H7 (cell line): ENCODE measurements at places on chromosomes 2 and 18.

GRCh38 chr2:40173276-40173675, 278.6 kb downstream of the SLC8A1 start:
- no peak for DNase-seq

GRCh38 chr2:20680744-20681375, 13.9 kb downstream of the GDF7 start:
- DNase-seq, result no peak

- no peak for DNase-seq
Observed at GRCh38 chr2:192127434-192127833, 67.3 kb downstream of the TMEFF2 start.

GRCh38 chr2:138275881-138276280, 225.7 kb upstream of the SPOPL start:
- DNase-seq, result no peak

GRCh38 chr2:142893241-142893640, 15.8 kb downstream of the KYNU start:
- no peak for DNase-seq

GRCh38 chr18:45900623-45901022, 66.5 kb downstream of the EPG5 start:
- DNase-seq, result no peak

- no peak for DNase-seq
Observed at GRCh38 chr2:96877042-96877451, 7.2 kb upstream of the SEMA4C start.

- DNase-seq, result no peak
Observed at GRCh38 chr2:118627156-118627555, 220.3 kb downstream of the EN1 start.

- DNase-seq, result peak; percentile 73
Observed at GRCh38 chr2:96547203-96547641, 10.7 kb downstream of the ARID5A start.

DNA sequence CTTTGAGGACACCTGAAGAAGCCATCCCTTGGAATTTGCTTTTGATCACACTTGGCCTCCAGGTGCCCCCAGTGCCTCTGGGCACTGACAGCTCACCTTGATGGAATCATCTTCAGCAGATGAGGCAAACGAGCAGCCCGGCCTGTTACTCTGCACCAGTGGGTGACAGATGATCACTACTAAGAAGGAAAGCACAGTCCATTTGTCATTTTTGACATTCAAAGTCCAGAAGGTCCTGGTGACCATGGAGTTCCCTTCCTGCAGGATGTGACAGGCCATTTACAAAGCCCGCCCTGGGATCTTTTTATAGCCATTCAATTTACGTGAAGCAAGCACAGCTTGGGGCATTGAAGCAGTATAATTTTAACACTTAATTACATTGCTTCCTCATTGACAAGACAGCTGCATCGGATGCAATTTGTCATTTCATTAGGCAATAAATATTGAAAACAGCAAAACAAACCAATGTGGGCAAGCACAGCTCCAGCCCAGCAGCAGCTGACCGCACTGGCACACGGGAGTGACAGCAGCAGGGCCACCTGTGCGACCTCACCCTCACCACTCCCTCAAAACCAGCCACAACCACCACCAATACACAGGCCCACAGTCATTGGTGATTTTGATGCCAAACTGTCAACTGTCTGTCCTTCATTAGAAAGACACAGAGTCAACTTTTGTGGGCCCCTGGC, 76.0 kb upstream of the SLC66A3 start:
- DNase-seq, result no peak

DNA sequence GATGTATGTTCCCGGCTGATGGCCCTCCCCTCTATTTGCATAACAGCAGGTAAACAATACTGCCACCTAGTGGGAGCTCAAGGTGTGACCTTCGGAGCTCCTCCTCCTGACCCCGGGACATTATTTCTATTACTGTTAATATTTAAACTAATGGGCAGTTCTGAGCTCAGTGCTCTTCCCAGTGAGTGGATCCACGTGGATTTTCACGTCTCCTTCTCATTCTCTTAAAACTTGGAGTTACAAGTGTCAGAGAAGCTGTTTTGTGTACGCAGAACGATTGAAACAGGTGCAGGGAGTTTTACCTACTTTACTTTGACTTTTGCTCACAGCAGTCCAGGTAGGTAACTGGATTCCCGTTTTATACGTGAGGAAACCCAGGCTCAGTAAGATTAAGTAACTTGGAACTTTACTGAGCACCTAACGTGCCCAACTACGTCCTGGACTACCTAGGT, 127.3 kb downstream of the PRKCE start:
- DNase-seq, result peak; percentile 87

- DNase-seq, result no peak
Observed at GRCh38 chr2:48279344-48280090, 250.4 kb upstream of the STON1 start.

GRCh38 chr18:41761333-41762018, 193.6 kb upstream of the PIK3C3 start:
- no peak for DNase-seq

DNA sequence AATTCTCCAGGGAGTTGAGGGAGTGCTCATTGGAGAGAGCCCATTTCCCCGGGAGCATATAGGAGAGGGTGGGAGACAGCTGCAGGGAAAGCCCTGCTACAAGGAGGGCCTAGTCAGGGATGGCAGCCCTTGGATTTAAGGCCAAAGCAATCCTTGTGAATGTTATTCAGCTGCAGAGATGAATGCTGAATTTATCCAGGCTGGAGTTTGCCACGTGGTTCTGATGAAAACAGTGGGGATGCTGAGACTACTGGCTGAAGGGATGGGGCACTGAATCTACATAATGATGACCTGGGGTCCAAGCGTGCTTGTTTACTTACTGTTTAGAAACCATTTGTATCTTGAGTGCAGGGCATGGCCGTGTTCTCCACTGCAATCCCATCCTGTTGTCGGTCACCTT, 35.6 kb upstream of the RNF149 start:
- no peak for DNase-seq

GRCh38 chr18:12766986-12767433, 64.2 kb downstream of the PSMG2 start:
- DNase-seq, result peak; percentile 88

DNA sequence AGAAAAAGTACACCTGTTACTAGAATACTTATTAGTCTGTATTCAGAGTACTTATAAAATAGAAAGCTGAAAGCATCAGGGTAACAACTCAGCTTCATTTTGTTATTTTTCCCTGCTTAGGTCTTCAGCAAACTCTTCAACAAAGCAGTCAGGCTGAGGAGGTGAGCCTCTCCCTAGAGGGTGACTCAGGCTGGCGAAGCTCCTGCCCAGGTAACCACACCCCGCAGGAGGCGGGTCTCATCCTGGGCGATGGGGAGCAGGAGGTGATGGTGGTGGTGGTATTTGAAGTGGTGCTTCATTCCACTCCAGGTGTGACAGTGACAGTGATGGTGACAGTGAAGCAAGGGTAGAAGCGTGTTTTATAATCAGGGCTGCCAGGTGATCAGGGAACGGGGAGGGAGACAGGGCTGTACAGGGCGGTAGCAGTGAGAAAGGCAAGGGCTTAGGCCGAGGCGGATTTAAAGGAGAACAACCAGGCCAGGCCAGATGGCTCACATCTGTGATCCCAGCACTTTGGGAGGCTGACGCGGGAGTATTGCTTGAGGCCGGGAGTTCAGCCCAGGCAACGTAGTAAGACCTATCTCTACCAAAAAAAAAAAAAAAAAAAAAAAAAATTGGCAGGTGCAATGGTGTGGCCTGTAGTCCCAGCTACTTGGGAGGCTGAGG, 127.1 kb downstream of the SOCS6 start:
- no peak for DNase-seq

- DNase-seq, result no peak
Observed at GRCh38 chr2:64681479-64681967, 27.8 kb upstream of the SERTAD2 start.

DNA sequence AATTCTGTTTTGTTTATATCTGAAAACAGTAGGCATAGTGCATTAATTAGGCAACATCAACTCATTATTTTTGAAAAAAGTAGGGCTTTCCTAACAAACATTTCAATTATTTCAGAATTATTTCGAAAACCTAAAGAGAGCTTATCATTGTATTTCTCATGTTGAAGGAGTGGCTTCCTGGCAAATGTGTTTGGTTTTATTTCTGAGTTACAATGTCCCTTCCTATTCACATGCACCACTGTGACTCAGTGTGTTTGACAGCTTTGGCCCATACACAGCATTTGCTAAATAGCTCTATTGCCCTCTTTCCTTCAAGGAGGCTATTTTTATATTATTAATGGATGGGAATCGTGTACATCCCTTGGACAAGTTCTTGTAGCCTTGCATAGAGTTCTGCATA, 205.9 kb downstream of the PTGR3 start:
- DNase-seq, result no peak

DNA sequence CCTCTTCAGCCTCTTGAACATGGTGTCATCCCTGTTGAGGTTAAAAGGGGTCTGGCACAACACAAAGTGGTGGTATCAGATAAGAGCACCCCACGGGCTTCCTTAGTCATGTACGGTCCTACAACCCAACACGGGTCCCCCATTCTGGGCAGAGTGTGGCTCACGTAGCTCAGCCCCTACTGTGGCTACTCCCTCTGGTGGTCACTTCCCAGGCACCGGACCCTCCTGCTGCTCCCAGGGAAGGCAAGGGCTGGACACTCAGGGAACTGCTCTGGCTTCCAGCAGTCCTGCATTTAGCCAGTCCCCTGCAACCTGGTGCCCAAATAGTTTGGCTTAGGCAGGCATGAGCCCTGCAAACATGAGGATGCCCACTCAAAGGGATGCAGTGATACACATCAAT, 58.6 kb downstream of the GALNT14 start:
- DNase-seq, result peak; percentile 72

- peak; percentile 57 for DNase-seq
Observed at GRCh38 chr2:172535119-172535518, 20.8 kb upstream of the PDK1 start.

DNA sequence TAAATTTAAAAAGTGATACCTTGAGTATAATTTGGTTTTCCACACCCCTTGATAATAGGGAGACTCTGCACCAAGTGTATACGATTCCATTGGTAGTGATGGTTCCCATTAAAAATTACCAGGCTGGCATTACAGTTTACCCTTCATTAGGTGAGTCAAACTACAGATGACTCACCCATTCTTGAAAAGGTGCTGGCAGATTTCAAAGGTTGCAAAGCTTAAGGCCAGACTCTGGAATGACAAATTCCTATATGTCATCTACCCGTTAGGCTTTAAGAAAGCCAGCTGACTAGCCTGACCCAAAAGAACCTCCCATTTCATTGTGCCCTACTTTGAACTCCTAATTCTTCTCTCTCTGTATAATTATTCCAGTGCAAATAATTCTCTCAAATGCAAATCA, 124.4 kb downstream of the LRRTM4 start:
- no peak for DNase-seq

DNA sequence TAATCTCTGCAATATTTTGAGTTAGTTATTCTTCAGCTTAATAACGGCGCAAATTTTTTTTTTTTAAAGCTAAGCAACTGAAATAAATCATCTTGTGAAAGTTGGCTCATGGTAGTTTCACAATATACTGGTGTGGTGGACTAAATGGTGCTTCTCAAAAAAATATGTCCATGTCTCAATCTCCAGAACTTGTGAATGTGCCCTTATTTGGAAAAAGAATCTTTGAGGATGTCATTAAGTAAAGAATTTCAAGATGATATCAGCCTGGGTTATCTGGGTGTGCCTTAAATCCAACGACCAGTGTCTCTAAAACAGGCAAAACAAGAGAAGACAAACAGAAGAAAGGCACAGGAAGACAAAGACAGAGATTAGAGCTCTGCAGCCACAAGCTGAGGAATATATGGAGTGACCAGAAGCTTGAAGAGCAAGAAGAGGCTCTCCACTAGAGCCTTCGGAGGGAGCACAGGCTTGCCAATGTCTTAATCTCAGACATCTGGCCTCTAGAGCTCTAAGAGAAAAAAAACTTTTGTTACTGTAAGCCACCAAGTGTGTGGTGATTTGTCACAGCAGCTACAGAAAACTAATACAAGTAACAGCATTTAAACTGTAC, 71.4 kb downstream of the HNMT start:
- DNase-seq, result no peak

DNA sequence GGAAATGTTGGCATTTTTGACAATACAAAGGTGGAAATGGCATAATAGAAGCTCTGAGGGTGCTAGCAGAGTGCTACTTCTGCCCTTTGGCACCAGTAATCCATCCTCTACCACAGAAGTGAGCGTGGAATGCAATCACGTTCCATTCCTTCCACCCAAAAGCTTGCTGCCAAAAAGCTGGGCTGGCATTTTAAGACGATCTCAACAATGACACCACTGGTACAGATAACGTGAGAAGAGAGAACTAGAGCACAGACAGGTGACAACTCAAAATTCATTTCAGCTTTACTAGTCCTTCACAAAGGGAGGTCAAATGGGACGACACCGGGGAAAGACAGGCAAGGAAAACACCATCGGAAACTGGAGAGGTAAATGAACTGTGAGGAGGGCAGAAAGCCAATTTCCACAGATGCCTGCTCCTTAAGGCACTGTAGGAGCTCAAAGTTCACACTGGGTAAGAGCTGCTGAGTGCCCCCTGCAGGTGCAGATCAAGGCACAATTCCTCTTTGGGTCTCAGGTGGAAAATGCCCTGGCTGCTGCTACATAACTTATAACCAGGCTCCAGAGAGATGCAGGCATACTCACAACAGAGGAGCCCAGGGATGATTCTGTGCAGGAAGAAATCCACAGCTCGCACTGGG, 50.7 kb upstream of the RNU4ATAC start:
- DNase-seq, result peak; percentile 16

GRCh38 chr2:125961739-125962138, 694.2 kb upstream of the GYPC start:
- DNase-seq, result no peak

GRCh38 chr18:31401156-31402025, 24.8 kb downstream of the DSG4 start:
- DNase-seq, result no peak

DNA sequence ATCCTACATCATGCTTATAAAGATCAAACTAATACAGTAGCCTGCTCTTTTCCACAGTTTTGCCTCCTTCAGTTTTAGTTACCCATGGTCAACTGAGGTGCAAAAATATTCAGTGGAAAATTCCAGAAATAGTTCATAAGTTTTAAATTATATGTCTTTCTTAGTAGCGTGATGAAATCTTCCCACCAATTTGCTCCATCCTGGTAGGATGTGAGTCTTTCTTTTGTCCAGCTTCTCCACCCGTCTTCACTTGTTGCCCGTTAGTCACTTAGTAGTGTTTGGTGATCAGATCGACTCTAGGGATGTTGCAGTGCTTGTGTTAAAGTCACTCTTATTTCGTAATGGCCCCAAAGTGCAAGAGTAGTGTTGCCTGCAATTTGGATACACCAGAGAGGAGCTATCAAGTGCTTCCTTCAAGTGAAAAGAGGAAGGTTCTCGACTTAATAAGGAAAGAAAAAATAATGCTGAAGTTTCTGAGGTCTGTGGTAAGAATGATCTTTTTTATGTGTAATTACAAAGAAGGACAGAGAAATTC, 57.0 kb downstream of the CEP192 start:
- no peak for DNase-seq

DNA sequence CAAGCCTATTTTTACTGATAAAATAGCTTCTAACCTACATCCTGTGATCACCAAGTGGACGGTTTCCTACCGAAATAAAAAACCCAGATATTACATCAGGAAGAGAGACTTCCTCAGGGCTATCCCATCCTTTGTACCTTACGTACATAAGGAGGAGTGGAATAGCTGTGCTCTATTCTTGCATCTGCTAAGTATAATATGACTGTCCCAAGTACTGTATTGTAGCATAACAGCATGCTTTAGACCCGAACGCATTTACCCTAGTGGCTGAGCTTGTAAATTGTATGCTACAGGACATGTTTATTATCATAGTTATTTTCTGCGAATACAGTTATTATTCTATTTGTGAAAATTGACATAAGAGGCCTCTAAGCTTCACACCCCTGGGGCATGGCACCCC, 302.4 kb downstream of the CLIP4 start:
- no peak for DNase-seq
